ENCODE measurements at places on chromosomes 16 and 17.
A peak's percentile ranks its signal among the peaks of the same experiment; 100 is the strongest.

- peak; percentile 69 for DNase-seq
Observed at GRCh38 chr16:69494991-69495392, 70.6 kb downstream of the CYB5B start.

DNA sequence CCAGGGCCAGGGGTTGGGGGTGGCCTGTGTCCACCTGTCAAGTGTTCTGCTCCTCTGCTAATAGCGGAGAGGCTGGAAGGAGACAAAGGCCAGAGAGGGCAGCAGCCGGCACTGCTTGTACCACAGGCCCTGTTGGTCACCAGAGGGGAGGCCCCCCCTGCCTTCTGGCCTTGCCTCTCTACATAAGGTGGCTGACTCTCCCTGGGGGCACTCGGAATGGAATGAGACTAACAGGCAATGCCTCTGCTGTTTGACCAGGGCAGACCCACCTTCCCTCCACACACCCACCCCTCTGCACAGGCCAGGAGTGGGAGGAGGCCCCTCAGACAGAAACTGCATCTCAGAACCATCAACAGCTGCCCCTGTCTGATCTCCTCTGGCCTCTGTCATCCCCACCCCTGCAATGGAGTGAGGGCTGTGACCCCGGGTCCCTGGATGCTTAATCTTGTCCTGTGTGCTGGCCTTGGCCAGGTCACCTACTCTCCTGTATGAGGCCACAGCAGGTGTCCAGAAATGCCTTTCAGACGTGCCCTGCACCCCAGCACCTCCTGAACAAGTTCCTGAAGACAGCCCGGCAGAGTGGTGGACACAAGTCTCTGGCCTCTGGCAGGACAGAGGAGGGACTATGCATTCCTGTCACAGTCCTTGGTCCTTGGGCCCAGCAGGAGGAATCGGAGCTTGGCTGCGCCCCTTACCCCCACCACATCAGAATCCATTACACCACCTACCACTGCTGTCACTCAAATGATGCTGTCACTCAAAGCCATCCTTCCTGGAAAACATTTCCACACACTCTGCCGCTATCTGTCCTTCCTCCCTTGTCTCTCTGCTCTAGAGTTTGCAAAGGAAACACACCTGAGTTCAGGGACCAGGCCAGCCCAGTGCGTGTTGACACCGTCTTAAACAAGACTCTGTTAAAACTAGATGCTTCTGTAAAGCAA is 107.5 kb upstream of the ZNF750 start:
- no peak for DNase-seq

DNA sequence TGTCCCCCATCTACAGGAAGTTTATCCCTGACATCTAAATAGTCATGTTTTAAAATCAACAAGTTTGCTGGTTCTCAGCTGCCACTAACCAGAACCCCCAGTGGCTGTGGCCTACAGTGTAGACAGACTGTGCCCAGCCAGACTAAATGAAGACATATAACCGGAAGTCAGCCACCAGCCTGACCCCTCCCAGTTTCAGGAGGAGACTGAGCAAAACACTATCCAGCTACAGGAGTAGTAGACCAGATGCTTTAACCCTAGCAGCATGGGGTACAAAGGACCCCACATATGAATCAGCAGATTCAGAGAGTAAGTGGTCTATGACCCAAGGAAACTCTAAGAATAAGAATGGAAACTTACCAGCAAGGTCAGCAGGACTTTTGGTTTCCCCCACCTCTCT is 83.4 kb downstream of the HIC1 start:
- DNase-seq, result no peak

DNA sequence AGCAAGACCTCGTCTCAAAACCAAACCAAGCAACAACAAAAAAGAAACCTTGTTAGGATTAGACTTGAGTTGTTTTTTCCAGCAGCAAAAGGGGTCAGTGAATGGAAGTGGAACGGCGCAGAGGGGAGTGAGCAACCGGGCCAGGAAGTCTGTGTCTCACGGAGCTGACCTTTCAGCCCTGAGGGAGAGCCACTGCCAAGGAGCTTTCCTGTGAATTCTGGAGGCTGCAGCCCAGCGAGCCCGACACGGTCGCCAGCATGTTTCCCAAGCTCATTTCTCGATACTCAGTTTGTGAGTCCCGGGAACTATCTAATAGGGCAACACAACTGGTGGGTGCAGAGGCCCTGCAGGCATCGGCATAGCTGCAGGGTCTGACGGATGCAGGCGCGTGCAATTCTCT is 19.6 kb downstream of the TELO2 start:
- no peak for DNase-seq

- no peak for DNase-seq
Observed at GRCh38 chr17:28334171-28334570, 1.1 kb downstream of the IFT20 start.

All from mesendoderm (in vitro differentiated cells).